ENCODE measurements at places on chromosomes 5 and 9.

GRCh38 chr5:133742431-133742988, 130.2 kb upstream of the FSTL4 start:
- DNase-seq: no peak

DNA sequence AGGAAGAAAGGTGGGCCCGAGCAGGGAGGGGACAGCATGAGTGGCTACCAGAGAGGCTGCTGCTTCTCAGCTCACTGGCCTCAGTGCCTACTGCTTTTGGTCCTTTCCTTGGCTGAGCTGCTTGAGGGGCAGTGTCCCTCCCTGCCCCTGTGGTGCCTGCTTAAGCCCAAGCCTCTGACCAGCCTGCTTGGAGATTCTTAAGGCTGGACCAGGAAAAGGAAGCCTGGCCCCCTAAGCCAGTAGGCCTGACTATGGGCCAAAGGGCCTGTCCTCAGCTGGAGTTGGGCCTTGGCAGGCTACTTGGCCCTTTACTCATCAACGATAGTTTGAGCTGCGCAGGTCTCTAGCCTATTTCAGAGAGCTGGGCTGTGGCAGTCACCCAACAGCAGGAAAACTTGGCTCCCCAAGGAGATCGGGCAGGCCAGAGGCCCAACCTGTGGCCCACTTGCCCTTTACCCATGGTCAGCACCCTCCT, 24.9 kb downstream of the TCF7 start:
- DNase-seq: no peak

- no peak for DNase-seq
Measured at GRCh38 chr5:133734916-133735315, 122.6 kb upstream of the FSTL4 start.

DNA sequence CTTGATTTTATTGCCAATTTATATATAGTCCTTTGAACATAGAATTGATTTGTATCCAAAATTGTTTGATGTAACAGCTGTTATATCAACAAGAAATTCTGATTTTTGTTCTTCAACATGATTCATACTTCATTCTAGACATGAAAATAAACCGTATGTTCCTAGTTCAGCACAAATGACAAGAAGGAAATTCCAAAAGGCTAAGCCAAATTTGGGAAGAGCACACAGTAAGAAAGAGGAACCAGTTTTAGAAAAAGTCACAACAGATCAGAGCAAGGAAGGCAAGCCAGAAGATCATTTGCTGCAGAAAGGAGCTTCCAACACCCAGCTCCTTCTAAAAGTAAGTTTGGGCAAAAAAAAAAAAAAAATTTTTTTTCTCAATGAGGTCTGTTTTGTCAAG, 65.0 kb upstream of the MCCC2 start:
- DNase-seq: no peak

All from amniotic stem cell (primary cell).